ENCODE measurements at places on chromosomes 5 and 9.
A peak's percentile ranks its signal among the peaks of the same experiment; 100 is the strongest.

DNA sequence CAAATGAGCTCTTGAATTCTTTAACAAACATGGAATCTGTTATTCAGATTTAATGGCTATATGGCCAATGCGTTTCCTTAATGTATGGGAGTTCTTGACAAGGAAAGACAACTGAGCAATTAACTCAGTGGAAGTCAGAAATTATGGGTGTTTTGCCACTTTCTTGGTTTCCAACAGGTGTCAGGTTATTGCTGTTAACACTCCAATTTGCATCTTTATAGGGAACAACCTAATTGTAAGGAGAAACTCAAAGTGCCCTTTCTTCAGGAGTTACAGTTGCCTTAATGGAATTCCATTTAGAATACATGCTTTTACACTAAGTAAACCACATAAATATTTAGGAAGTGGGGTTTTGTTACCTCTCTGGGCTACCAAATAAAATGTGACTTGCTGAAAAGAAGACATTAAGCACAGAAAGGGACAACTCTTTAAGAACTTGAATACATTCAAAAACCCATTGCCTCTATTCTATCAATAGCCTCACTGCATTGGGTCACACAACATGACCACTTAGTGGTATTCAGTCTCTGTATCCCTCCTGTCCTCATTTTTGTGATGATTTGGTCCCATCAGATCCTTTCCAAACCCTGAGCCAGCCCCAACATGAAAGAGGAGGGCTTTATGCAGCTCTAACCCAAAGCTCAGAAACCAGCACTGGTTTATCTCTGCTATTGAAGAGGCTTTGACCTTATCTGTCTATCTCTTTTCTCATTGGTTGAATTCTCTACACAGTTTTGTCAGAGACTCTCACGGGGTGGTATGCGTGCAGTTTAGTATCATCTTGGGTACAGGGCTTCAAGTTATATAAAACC lies 118.7 kb downstream of the EDIL3 start:
- no peak for DNase-seq

- no peak for DNase-seq
Measured at GRCh38 chr9:110996436-110997220, 41.6 kb downstream of the LPAR1 start.

- no peak for DNase-seq
Measured at GRCh38 chr9:108643731-108644510, 211.9 kb downstream of the ACTL7B start.

DNA sequence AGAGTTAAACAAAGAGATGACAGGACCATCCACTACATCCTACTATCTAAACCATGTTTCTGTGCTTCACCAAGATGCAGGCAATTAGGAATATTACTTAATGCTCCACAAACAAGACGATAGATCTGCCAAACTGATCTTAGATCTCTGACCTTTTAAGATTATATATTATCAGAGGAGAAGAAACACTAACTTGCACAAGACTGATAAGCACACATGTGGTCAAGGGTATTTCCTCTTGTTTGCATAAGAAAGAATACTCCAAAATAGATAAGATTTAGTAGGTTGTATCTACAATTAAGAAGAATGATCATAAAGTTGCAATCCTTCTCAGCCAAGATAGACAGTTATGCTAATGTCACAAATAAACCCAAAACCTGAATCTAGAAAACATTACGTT lies 601.0 kb upstream of the ACO1 start:
- DNase-seq: no peak

GRCh38 chr9:114300153-114300845 lies 22.6 kb upstream of the ORM1 start:
- no peak for DNase-seq

GRCh38 chr5:143065185-143065965 lies 295.2 kb downstream of the ARHGAP26 start:
- no peak for DNase-seq

GRCh38 chr5:150398722-150399523 lies 13.8 kb downstream of the CD74 start:
- no peak for DNase-seq

GRCh38 chr5:92885950-92886349 lies 695.1 kb downstream of the NR2F1-AS1 start:
- DNase-seq: no peak

GRCh38 chr5:139649082-139649991 lies 1.2 kb downstream of the CXXC5 start:
- no peak for DNase-seq

- no peak for DNase-seq
Measured at GRCh38 chr5:91379246-91379913, 3.7 kb downstream of the ARRDC3 start.

- no peak for DNase-seq
Measured at GRCh38 chr9:95605101-95605500, 88.3 kb upstream of the PTCH1 start.

DNA sequence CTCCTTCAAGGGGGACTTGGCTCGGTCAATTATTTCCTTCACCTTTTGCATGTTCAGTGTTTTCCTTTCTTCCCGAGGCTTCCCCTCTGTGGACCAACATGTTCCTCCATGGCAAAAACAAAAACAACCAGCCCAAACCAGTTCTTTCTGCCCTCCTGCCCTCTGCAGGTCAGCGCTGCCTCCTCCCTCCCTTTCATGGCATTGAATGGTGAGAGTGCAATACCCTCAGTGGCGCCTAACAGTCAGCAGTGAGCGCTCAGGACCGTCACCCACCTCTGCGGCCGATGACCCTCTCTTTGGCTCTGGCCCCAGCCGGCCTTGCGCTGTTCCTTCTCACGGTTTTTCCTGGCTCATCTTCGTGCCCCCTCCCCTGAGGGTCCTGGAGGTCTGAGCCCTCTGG lies 34.4 kb upstream of the GNE start:
- no peak for DNase-seq

GRCh38 chr9:129895376-129896268 lies 60.4 kb downstream of the USP20 start:
- DNase-seq: no peak

DNA sequence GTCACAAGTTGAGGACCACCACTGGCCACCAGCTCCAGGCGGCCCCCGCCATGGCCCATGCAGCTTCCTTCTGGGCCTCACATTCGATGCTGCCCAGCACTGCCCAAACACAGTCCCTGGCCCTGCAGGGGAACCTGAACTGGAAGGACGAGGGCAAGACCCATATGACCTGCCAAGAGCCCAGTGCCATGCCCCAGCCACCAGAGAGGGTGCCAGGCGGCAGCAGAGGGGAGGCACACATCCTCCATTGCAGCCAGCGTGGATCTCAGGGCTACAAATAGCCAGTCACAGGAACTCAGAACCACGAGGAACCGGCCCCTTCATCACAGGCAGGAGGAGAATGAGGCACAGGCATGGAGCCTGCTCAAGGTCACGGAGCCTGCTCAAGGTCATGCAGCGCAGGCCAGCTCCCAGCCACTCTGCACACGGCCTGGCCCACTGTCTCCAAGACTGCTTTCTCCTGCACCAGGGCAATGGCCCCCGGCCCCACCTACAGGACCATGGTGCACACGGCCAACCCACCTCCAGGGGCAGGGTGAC lies 69.6 kb downstream of the SEMA4D start:
- DNase-seq: no peak

DNA sequence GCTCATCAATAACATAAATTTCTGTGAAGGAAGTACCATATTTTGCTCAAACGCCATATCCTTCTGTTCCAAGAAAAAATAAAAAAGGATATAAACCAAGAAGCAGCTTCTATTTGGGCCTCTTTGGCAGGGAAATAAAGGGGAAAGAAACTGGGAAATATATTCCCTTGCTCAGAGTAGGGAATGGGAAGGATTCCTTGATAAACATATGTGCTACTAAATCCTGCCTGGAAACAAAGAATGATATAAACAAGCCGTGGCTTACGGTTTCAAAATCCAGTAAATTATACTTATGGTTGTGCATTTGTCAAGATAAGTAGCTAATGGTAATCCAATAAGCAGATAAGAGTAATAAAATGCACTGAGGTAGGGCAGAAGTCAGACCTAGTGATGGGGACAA lies 481.6 kb downstream of the NTRK2 start:
- no peak for DNase-seq

GRCh38 chr9:111662576-111663300 lies 1.3 kb downstream of the GNG10 start:
- no peak for DNase-seq

- DNase-seq: no peak
Measured at GRCh38 chr5:94698197-94698596, 79.7 kb downstream of the SLF1 start.

- no peak for DNase-seq
Measured at GRCh38 chr5:168991311-168991710, 309.6 kb downstream of the SLIT3 start.

GRCh38 chr5:96315431-96315830 lies 117.6 kb downstream of the PCSK1 start:
- DNase-seq: no peak

DNA sequence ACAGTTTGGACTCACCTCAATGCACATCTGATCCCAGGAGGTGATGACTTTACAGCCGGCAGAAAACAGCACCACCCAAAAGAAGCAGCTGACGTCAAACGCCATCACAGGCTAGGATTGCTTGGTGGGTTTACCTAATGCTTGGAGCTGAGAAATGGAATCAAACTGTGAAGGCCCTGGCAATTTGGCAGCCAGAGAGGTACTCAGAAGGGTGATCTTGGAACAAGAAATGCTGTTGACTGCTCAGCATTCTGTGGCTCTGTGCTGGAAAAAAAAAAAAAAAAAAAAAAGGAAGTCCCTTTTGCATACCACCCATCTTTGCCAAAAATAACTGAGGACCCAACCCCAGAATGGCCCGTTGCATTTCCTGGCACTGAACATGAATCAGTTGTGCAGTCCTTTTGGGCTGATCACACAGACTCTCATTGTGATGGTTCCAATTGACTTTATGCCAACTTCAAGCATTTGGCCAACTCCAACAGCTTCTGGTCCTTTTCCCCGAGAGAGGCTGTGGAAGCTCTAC lies at the start of gene CD180:
Gene CD180 (minus strand): TSS at position 263 of the 523 bp plus-strand sequence. CDS start 158 bp downstream, at position 105.
- DNase-seq: peak; percentile 20

- no peak for DNase-seq
Measured at GRCh38 chr9:77769246-77769645, 121.1 kb upstream of the GNA14 start.

DNA sequence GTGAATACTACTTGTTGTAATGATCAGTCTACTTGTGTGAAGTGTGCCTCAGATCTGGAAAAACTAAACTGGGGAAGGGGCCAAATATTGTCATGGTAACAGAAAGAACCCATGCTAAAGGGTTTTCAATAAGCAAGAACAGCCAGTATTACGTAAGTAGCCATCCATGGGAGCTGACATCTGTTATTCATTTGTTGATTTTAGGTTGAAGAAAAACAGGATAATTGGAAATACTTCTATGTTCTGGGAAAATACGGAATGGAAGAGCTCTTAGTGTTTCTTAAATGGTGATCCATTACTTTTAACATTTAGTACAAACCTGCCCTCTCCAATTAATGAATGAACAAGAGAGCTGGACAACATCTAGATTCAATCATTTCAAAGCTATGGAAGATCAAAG lies 485.8 kb downstream of the NTRK2 start:
- no peak for DNase-seq

All from astrocyte of the cerebellum (primary cell).